Endothelial cell (in vitro differentiated cells): ENCODE measurements at places on chromosomes 3 and 15.

DNA sequence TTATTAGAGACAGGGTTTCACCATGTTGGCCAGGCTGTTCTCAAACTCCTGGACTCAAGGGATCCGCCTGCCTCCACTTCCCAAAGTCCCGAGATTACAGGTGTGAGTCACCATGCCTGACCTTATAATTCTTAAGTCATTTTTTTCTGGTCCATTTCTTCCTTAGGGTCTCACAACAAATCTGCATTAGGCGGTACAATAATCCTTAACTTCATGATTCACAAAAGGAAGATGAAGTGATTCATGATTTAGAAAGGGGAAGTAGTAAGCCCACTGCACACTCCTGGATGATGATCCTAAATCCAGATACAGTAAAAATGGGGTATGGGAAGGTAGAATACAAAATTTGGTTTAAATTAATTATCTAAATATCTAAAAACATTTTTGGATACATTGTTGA is 45.0 kb upstream of the TKT start:
- DNase-seq: no peak

DNA sequence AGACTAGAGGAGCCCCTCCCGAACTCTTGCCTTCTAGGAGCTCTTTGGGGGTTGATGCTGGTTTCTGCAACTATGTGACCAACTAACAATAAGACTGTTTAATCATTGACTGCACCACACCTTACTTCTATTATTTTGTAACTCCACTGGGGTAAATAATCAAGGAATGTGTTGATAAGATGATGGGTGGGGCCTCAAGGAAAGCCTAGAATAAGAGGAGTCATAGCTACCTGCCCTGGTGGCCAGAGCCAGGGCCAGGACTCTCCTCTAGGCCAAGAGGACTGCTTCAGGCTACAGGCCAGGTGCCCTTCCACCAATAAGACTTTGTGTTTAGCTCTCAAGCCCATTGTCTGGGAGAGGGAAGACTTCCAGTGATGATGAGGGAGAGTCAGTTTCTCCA is 41.2 kb upstream of the PIAS1 start:
- no peak for DNase-seq

DNA sequence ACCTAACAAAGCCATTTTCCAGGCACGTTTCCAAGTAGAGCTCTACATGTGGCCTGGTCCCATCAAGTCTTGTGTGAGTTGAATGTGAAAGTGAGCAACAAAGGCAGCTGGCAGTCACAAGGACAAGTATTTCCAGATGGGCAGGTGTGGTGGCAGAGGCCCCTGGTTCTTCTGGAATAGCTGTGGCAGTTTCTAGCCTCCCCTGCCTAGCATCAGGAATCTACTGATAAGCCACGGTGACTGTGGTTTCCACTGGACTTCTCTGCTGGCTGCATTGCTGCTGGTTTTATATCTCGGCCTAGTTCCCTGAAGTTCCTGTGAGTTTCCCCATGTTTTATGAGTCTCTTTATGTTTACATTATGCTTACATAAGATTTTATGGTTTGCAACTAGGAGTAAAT is 117.7 kb downstream of the GOLIM4 start:
- no peak for DNase-seq

- no peak for DNase-seq
Observed at GRCh38 chr3:6861625-6862000, 698 bp downstream of the GRM7 start.

DNA sequence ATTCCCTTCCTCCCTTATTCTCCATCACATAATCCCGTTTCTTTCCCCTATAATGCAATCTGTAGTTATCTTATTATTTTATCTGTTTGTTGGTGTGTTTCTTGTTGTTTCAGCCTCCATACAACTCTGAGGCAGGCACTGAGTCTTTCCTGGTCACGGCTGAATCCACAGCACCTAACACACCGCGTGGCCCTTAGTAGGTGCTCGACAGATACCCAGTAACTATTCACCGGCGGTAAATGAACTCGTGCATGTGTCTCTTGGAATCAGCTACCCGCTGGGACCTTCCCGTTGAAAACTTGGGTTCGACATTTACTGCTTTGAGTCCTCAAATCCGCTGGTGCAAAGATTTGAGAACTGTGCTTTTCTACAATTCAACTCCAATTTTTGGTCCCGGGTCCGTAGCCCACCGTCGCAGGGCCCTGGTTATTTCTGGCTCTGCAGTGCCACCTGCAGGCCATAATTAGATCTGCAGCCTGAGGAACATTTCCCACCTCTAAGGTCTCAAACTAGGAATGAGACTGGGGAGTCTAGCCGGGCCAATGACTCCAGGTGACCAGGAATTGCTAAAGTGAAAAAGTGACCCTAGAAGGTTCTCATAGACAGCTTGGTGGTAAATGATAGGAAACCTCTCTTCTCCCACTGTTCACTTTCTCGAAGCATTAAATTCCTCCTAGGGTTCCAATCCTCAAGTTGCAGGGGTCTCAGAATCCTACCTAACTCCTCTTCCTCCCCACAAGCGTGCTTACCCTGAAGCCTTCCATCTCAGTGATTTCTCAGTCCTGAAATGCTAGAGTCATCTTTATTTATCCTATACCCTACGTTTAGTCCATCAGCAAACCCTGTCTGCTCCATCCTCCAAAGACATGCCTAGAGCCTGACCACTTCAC is 40.0 kb upstream of the TRH start:
- peak; percentile 38 for DNase-seq

DNA sequence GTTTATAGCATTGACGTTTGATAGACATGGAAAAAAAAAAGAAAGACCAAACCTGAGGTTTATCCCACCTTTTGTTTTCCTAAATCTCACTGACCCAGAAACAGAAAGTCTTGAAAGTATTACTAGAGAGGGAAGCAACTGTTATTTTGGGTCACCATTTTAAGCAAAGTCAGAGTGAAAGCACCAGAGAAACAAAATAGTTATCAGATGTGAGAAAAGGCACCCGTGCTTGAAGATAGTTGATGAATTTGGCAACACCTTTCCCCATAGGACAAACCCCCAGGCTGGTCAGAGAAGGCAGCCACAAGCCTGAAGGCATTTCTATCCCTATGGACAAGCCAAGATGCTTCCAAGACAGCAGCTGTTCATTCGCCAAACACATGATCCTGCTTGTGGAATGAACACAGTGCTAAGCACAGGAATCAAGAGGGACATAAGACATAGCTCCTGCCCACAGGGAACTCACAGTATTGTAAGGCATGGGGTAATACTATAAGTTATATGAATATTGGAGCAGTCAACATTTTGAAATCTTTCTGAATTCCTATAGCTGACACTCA is 170.9 kb downstream of the ERC2 start:
- DNase-seq: no peak
